ENCODE measurements at places on chromosomes 5 and 9.

DNA sequence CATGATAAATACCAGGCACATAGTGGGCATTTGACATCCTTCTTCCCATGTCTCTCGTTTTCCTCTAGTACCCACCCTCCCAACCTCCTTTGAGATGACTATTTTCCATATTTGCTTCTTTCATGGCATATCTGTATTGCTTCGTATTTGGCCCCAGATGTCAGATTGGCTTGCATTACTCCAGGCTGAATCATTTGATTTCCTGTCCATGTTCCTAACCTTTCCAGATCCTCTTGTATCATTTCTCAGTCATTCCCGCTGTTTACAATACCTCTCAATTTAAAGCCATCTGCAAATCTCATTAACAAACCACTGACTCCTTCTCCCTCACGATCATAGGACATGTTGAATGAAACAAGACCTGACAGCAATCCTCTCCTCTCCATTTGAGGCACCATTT is 19.9 kb downstream of the MTX3 start:
- no peak for DNase-seq

DNA sequence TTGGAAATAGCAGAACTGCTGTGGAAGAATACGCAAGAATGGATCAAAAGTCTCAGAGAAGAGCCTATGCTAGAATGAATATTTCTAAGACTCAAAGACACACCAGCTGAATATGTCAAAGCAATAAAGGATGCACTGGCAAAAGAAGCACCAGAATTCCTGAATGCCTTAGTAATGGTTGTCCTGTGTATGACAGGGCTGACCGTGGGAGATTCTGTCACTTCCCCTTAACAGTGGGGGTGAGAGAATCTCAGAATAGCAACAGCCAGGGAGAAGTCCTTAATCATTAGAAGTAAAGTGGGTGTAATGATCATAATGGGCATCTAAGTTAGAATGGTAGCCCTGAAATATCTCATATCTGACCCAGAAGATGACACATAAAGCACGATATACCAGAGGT is 14.6 kb upstream of the PRR16 start:
- no peak for DNase-seq

GRCh38 chr9:114370251-114370967 is 17.4 kb downstream of the AKNA start:
- no peak for DNase-seq

- DNase-seq, result no peak
These were observed 60.4 kb downstream of the RAPGEF1 start for GRCh38 chr9:131679261-131680020.

DNA sequence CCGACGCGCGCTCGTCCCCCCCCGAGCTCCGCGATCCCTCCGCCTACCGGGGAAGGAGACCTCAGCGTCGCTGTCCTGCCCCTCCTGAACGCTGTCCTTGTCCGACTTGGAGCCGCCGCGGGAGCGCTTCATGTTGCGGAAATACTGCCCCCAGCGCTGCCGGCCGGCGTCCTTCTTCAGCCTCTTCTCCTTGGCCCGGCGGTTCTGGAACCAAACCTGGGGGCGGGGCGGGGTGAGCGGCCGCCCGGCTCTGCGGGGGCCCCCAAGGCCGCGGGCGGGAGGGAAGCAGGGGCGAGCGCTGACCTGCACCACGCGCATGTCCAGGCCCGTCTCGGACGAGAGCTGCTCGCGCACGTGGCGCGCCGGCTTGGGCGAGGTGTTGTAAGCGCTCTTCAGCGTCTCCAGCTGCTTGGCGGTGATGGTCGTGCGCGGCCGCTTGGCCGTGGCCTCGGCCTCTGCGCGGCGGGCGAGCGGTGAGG is 6.3 kb downstream of the LHX3 start:
- no peak for DNase-seq

GRCh38 chr9:106420511-106420944 is 442.4 kb upstream of the ZNF462 start:
- no peak for DNase-seq

- no peak for DNase-seq
These were observed 242.4 kb downstream of the EFNA5 start for GRCh38 chr5:107428303-107428813.

DNA sequence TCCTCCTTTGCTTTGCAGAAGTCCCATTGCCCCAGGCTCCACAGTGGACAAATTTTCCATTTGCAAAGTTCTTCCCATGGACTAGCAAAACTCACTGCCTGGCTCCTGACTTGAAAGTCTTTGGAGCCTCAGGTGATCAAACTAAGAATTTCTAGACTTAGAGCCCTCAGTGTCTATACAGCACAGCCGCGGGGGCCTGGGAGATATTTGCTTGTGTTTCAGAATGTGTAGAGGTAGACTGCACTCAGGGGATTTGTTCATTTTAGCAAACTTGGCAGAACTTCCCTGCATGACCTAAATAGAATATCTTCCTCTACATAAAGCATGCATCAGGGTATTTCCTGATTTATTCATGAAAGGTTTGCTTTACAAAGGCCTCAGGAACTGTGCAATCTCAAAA is 384.2 kb upstream of the ZNF462 start:
- DNase-seq, result no peak

GRCh38 chr5:38891563-38891962 is 45.8 kb downstream of the OSMR start:
- DNase-seq, result no peak

DNA sequence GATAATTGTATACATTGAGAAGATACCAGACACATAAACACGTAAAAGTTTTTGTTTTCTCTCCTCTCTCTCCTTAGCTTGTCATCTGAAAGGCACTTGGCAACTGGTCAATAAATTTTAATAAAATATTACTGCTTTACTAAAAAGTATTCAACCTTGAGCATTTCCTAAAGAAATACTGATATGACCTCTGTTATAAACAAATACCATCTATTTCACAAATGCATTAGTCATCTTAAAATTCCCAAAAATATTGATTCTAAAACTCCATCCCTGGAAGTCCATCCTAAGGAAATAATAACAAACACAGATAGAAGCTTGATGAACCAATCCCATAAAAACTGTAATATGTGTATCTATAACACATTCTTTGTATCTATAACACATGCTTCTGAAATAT is 483.2 kb downstream of the TLR4 start:
- DNase-seq, result no peak

- no peak for DNase-seq
These were observed 332.3 kb downstream of the PLK2 start for GRCh38 chr5:58127255-58128220.

Measured in activated CD4-positive, CD25-positive, alpha-beta regulatory T cell treated with anti-CD3 and anti-CD28 coated beads, Interleukin-2, amount 50 U/mL, for 72 hours (primary cell).